ENCODE measurements at places on chromosomes 13 and 19.

GRCh38 chr13:50126993-50127725 is 111.9 kb downstream of the KCNRG start:
- peak; percentile 73 for DNase-seq

GRCh38 chr13:100707818-100708740 is 33.5 kb upstream of the TMTC4 start:
- no peak for DNase-seq

GRCh38 chr19:17720440-17720839 is 1.2 kb downstream of the MAP1S start:
- peak; percentile 15 for DNase-seq

- no peak for DNase-seq
These were observed 3.8 kb downstream of the ZNF792 start for GRCh38 chr19:34960103-34960805.

GRCh38 chr19:33376941-33377557 is 3.5 kb downstream of the CEBPG start:
- DNase-seq: no peak

DNA sequence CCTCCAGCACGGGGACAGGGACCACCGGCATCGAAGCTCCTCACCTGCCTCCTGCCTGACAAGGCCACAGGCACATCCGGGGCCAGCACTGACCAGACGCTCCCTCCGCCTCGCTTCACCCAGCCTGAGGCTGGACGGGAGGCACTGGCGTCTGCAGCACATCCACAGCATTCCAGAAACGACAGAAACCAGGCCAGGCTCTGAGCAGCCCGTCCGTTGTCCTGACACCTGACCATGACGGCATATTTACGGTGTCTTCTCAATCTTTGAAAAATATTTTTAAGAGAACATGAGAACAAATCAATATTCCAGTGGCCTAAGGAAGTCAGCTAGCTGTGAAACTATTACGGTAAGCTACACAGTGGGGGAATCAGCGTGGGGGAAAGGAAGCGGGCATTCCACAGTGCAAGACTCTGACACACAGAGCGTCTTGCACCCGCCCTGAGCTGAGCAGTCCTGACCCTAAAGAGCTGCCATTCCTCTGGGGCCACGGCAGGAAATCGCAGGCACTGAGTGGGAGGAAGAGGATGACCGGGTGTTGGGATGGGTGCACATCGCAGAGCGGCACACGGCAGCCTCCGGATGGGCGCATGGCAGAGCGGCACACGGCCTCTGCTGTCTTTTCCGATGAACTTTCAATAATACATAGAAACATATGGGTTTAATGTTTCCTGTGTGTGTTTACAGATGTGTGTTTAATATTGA is 26.8 kb downstream of the RASA3 start:
- peak; percentile 69 for DNase-seq
